Erythroblast (primary cell): ENCODE measurements at places on chromosomes 2 and 18.

GRCh38 chr2:22842205-22842869 lies 542.6 kb upstream of the KLHL29 start:
- no peak for DNase-seq

DNA sequence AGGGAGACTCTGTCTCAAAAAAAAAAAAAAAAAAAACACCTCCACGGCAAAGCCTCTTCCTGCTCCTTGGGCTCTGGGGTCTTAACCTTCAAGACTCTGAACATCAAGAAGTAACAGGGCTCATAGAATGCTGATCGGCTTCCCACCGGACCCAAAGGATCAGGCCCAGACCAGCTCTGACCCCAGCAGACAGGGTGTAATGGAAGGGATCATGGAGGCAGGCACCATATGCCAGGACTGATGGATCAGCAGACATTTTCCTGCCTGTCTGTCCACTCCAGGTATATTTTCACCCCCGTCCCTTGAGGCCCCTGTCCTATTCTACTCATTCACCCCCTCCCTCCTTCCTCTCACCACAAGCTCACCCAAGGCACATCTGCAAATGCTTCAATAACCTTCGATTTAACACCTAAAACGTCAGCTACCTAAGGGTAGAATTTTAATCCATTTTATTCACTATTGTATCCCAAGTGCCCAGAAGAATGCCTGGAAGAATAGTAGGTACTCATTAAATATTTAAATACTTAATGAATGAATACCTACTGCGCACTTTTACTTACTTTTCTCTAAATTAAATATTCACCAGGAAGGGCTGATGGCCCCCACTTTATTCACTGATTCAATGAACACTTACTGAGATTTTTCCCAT lies 4.6 kb upstream of the SPEG start:
- DNase-seq, result no peak

DNA sequence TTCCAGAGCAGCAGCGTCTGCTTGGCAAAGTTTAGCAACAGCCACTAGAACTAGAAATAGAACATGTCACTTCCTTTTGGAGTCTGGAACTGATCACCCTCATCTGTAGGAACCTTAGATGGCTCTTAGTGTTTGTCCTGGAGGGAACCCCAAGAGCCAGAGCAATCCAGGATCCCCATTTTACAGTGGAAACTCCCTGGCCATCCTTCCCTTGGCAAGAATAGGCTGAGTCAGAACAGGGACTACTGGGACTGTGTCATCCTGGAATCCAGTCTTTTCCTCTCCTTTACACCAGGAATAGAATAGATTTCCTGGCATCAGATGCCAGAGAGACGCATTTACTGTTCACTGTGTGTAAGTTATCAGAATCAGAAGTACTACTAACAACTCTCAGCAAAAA lies 33.2 kb upstream of the GRHL1 start:
- no peak for DNase-seq

DNA sequence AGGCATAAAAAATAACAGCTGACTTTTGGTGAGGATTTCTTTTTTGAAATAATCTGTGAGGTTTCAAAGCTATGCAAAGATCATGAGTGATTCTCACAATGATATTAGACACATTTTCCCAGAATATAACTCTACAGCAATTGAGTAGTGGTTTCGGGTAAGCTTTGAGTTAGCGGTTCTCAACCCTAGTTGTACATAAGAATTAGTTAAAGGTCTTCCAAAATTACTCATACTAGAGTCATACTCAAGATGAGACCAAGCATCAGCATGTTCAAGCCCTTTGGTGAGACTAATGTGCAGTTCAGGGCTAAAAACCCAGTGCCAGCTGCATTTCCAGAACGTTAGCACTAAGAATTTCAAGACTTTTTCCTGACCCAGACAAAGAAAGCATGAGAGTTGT lies 31.1 kb downstream of the DSG4 start:
- DNase-seq, result no peak

- DNase-seq, result peak; percentile 60
Observed at GRCh38 chr2:88601286-88601685, 26.0 kb downstream of the EIF2AK3 start.

DNA sequence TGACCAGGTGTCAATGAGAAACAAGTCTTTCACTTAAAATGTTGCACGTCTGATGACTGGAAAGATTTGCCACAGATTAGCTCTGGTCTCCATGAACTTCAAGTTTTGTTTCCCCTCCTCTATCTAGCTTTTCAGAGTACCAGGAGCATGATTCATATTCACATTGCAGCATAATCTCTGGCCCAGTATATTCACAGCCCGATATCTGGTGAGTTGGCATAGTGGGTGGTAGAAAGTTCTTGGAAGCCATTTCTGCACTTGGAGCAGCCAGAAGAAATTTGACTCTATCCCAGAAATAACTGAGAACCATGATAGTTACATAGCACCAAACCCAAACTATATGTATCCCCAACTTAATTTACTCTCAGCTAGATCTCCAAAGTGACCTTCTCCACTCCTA lies 503.9 kb downstream of the PID1 start:
- no peak for DNase-seq

DNA sequence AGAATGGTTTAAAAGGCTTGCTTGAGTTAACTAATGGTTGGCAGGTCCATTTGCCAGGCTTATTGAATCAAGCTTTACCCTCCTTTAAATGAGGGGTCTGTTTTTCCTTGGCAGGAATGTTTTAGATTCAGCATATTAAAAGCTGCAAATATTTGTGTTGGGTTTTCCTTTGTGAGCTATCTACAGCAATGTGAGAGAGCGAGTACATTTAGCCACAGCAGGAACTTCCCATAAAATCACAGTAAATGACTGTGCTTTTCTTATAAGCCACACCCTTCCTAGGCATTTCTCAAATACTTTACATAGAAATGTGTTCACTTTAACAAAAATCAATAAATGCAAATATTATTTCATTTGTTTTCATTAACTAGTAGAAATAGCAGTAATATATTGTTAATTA lies 23.9 kb downstream of the CALCRL start:
- no peak for DNase-seq

GRCh38 chr2:230473378-230473777 lies 57.4 kb downstream of the SP100 start:
- no peak for DNase-seq

GRCh38 chr18:58349650-58350049 lies 279.2 kb downstream of the ALPK2 start:
- DNase-seq, result no peak

DNA sequence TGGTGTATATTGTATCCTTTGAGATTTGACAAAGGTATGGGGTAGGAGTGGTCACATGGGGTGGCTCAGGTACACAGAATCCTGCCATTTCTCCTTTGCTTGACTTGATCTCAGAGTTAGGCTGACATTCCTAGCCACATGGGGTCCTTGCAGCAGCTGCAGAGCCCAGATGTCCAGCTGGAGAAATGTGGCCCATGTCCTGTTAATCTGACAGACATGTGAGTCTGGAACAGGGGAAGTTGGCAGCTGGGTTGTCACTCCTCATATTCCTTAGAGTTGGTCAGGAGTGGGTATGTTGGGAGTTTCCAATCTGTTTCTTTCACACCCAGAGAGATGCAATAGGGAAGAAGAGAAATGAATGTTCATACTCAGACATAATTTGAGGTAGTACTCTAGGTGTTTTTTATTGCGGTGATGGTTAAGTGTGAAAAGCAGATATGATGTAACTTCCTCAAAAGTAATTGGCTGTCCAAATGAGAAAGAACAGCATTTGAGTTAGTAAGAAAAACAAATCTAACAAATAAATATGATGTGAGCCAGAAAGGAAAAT lies 402.6 kb upstream of the MEIS1 start:
- no peak for DNase-seq

- DNase-seq, result no peak
Observed at GRCh38 chr2:71006323-71006722, 11.7 kb upstream of the TEX261 start.

DNA sequence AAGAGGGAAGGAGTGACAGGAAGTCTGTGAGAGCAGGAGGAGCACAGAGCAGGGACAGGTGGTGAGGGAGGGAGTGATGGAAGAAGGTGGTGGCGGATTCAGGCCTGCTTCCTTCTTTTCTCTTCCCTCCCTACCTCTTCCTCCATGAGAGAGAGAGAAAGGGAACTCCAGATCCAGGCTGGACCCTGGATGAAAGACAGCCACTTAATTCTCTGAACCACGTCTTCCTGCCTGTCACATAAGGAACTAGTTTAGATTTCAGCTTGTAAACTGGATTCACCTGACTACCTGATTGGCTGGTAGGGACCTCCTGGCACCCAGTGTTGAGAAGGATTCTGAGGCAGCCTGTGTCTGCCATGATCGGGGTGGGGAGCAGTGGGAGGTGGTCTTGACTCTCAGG lies 48.9 kb downstream of the PAX8 start:
- no peak for DNase-seq

DNA sequence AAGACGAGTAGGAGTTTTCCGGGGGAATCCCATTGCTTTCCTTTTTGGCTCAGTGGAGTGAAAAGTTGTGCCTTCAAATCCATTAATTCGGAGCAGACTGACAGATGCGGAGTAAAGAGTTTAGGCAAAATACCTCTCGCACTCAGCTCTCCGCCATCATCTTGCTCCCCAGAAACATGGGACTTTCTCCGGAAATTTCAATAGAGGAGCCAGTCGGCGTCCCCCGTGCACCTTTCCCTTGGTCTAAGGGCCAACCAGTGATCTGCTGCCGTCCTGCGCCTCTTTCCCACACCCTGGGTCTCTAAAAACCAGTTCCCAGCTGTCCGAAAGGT lies 318 bp downstream of the TYW5 start:
- DNase-seq, result no peak

GRCh38 chr18:62183578-62184195 lies 3.2 kb downstream of the PIGN start:
- DNase-seq, result peak; percentile 74

DNA sequence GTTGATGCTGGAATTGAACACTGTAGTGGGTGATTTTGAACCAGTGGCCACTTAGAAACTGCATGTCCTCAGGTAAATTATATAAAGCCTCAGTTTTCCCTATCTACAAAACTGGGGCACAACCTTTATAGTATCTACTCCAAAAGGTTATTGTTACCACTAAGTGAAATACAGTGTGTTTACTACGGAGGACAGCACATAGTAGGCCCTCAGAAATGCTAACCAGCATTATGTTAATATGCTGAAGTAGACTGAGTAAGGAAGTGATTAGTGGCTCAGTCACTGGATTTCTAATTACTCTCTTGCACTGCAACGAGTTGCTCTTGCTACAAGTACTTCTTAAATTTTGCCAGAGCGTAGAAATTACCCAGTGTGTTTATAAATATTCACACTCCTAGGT lies 139.5 kb downstream of the HAUS1 start:
- DNase-seq, result no peak

- DNase-seq, result no peak
Observed at GRCh38 chr2:175853616-175853890, 148.5 kb downstream of the LNPK start.

- DNase-seq, result no peak
Observed at GRCh38 chr18:46099463-46099862, 1.4 kb upstream of the ATP5F1A start.

- DNase-seq, result no peak
Observed at GRCh38 chr18:77016936-77017335, 115.6 kb downstream of the MBP start.

DNA sequence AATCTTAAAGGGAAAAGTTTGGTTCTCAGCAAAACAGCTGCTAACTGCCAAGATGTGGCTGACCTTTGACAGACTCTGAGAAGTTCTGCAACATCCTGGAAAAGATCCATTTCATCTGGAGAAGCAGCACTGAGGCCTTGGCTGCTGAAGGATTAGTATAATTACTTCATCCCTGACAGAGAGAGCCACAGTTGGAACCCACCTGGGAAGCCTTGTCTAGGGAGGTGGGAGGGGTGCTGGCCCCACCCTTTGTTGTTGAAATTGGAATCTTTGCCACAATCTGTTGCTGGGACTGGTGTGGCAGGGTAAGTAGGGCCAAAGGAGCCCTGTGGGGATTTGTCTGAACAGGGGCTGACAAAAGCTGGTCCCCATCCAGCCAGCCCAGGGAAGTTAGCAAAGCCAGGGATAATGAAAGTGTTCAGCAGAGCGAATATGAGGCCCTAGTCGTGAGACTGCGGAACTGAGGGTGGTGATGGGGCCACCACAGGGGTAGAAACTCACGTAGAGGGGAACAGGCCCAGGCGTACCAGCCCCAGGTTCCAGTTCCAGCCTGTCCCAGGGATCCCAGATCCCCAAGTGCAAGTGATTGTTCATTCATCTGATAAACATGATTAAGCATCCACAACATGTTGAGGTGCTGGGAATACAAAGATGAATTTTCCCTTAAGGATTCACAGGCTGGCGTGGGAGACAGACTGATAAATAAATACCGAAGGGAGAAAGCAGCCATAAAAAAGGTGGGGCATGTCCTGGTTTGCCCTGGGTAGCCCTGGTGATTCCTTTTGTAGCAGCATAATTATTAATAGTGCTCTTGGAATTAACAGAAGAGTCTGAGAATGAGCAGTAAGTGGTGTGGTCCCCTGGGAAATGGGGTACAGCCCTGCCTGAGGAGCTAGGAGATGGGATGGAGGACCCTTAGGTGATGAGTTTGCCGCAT lies 60.0 kb downstream of the MYO1B start:
- no peak for DNase-seq

GRCh38 chr2:75415111-75415626 lies 145.6 kb downstream of the EVA1A start:
- DNase-seq, result no peak

GRCh38 chr18:57930476-57930875 lies 113.5 kb upstream of the NEDD4L start:
- no peak for DNase-seq

DNA sequence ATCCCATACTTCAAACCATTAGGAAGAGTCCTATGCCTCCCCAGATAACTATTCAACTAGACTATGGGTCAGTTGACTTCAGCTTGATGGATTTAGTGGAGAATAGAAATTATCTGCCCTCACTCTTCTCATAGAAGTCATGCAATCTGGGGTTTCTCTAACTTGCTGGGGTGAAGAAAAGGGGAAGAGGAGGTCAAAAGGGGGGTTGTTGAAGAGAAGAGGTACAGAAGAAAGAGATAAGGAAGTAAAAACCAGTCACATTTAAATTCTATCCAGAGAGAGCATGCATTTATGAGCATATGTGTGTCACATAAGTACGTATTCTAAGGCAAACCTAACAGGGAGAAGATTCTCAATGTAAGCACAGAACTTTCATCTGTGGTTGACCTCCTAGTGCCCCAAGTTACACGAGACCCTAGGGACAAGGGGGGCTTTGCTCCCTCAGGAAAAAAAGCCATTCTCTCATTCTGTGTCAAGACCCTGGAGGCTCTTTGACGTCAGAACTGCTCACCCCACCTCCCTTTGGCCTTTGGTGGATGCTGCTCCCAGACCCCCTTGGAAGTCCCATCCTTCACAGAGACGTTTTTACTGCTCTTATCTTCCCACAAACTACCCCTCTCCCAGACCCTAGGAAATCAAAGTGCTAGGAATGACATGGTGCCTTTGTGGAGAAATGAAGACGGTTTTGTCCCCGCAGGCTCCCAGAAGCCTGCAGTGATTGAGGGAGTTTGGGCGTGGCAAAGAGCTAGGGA lies 236.8 kb upstream of the TNP1 start:
- DNase-seq, result no peak
